ENCODE measurements at places on chromosomes 5 and 9.

DNA sequence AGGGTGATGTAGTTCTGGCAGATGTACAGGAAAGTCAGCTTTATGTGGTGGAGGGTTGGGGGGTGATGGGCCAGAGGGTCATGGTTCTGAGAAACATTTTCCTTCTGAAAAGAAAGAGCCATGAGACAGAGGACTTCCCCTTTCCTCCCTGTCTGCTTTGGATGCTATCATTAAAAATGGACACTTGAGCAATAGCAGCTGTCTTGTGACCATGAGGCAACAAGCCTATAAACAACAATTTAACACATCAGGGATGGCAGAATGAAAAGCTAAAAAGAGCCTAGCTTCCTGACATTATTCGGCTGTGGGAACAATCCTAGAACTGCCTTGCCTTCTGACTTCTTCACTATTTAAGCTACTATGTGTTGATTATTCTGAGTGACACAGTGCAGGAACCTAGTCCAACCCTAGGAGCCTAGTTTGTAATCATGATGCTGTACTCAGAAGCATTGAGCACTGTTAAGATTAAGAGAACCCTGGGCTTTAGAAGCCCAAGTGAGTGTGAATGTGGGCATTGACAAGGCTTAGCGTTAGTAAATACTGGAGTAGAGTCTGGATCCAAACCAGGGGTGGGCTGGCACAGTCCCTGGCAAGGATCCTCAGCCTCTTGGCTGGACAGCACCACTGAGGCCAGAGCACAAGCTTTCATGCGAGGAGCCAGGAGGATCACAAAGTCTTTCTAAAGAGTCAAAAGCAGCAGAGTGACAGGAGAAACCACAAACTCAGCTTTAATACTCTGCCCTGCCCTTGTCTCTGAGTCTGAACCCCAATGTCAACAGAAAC lies 178.5 kb upstream of the EGFLAM start:
- DNase-seq, result no peak

DNA sequence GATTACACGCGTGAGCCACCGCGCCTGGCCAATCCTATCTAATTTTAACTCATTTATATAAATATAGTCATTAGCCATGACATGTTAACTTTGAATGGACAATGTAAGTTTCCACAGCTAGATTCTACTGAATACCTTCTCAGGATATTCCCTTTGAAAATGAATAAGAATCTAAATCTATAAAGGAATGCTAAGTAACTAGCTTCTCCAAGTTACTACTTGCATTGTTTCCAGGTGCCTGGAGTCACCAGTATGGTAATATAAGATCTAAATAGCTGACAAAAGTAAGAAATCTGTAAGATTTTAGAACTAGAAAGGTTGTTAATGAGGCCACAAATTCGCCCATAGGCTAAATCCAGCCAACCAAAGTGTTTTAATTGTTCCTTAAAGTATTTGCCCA lies 189.1 kb upstream of the SLC12A2 start:
- DNase-seq, result no peak

DNA sequence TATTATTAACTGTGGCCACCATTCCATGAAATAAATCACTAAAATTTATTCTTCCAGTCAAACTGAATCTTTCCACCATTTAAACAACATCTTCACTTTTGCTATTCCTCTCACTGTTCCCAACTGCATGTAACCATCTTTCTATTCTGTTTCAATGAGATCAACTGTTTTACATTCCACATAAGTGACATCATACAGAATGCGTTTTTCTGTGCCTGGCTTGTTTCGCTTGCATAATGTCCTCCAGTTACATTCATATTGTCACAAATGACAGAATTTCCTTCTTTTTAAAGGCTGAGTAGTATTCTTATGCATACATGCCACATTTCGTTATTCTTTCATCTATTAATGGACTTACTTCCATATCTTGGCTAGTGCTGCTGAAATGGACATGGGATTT lies 738.2 kb downstream of the SEMA5A start:
- no peak for DNase-seq

DNA sequence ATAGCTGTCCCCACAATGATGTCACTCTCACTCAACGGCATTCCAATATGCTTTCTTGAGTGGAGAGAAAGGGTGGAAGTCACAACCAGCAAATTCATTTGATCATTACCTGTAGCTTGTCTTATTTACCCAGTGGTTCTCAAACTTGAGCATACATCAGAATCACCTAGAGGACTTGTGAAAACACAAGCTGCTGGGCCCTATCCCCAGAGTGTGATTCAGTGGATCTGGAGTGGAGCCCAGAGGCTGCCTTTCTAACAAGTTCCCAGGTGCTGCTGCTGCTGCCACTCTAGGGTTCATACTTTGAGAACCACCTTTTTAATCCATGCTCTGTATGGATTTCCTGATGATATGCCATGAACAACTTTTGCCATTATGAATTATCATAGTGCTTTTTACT lies 94.7 kb downstream of the KLHL3 start:
- DNase-seq, result no peak

- DNase-seq, result no peak
Observed at GRCh38 chr9:88502552-88503034, 32.4 kb upstream of the NXNL2 start.

GRCh38 chr9:69985971-69986370 lies 57.7 kb upstream of the MAMDC2 start:
- no peak for DNase-seq

DNA sequence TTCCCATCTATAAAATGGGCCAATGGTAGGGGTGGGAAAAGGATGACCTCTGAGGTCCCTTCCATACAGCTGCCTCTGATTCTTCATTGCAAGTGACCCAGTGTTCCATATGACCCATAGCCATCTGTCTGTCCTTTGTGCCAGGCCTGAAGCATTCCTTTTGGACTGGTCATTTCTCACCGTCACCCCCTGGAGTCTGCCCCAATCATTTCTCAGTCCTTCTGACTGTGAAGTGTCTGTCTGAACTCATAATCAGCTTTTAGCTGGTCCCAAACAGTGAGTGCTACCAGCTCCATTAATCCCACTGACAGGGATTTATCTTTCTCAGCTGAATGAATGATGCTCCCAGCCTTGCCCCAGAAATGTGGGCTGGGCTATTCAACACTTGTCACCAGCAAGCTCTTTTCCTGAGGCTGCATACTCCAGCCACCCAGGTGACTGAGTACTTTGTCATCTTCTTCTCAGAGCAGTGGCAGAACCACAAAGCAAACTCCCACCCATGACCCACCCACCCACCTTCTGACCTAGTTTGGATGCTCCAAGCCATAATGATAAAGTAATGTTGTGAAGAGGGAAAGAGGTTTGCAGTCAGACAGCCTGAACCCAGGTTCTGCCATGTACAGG lies 37.4 kb downstream of the KCNIP1 start:
- DNase-seq, result no peak

DNA sequence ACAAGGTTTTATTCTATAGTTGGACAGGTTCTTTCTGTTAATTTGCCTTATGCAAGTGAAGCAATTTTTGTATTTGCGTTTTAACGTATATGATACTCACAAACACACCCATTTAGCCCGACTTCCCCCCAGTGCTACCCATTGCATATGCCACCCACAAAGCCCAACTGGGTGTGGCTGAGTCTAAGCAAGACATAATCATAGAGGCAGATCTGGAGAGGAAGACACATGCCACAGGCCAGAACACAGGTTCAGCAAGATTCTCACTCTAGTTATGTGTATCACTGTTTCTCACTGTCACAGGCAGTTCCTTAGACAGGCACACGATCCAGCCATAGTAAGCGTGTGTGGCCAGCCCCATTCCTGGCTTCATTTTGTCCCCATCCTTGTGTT lies 29.0 kb upstream of the PUM3 start:
- no peak for DNase-seq

GRCh38 chr9:33381231-33381791 lies 21.1 kb downstream of the AQP7 start:
- no peak for DNase-seq

- no peak for DNase-seq
Observed at GRCh38 chr9:128323791-128324190, 1.2 kb downstream of the COQ4 start.

DNA sequence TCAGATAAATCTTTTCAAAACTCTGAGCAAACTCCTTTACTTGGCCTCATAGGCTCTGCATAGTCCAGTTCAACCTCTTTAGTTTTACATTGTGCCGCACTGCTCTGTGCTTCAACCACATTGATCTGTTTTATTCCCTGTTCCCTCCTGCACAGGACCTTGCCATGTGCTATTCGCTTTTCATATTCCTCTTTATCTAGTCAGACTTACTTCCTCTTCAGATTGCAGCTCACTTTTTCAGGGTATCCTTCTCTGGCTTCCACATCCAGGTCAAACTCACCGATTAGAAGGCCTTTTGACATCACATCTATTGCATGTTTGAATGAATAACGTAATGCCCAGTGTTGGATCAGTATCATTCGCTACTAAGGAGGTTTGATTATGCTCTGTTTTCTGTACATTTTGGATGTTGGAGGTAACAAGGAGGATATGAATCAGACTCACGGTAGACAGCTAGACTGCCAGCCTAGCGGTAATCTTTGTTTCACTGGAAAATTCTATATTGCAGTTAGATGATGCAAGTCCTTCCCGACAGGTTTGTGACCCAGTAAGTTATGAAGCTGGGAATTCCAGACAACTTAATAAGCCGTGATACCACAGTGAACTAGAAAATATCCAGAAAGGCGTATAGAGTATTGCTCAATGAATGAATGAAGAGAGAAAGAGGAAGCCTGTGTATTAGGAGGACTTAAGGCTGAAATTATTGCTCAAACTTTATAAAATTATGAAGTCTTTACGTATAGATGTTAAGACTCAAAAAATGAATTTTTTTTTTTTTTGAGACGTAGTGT lies 65.7 kb downstream of the IQGAP2 start:
- DNase-seq, result no peak

- no peak for DNase-seq
Observed at GRCh38 chr9:128077847-128078503, 9.9 kb downstream of the SLC25A25 start.

DNA sequence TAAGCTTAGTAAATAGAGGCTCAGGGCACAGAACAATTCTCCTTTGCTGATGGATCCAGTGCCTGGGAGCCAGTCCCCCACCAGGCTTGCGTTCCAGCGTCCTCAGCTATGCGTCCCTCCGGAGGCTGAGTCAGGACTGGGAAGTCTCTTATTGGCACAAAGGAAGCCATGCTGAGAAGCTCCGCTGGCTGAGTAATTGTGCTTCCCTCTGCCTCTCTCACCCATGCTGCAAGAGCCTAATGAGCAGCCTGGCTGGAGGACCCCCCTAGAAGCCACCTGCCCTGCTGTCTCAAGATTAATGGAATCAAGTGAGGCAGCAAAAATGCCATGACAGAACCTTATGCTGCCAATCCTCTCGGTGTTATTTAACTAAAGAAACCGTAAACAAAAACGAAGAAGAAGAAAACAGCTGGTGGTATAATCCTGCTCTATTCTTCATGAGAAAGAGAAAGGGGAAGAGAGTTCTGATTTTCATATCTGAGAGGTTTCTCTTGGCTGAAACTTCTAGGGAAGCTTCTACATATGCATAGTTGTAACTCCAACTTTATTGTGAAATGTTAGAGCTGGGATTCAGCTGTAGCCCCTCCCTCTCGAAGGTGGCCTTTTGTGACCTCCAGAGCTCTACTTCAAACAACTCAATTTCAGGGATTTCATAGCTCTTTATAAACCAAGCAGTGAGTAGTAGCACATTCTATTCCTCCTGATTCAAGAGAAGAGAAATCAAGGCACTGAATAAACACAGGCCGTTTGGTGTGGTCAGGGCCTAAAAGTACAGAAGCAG lies 185.4 kb upstream of the SEMA6A start:
- no peak for DNase-seq

DNA sequence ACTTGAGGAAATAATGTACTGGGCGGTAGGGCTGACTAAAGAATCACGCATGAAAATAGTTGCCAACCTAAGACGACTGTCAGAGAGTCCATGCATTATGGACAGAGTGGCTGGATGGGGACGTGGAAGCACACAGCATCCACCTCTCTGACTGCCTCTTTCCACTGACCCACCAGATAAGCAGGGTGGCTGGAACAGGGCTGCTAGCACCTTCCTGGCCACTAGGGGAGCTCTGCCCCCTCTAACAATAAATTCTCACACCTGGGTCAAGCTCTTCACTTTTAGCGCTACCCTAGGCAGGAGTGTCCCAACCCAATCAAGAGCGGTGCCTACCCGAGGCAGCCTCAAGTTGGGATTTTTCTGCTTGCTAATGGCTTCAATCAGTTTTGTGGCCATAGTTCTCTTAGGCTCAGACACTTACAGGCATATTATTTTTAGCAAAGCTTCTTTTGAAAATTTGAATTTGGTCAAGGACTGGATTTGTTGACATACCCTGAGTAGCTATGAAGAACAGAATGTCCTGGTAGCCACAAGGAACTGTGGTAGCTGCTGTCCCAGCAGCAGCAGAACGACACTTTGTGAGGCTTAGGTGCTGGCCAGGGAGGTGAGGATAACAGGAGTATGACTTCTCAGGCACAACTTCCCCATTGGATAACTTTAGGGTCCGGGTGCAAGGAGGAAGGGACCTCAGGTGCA lies 6.9 kb upstream of the TPM2 start:
- DNase-seq, result peak; percentile 60

DNA sequence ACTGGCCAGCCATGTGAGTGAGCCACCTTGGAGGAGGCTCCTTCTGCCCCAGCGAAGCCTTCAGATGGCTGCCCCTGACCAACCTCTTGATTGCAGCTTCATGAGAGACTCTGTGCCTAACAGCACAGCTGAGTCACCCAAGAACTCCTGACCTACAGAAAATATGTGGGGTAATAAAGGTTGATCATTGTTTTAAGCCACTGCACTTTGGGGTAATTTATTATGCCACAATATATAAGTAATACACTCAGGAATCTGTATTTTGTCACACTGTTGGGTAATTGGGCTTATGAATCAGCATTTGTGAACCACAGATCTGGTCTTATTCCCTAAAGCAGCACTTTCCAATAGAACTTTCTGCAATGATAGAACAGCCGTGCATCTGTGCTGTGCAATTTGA lies 24.4 kb upstream of the VDAC1 start:
- no peak for DNase-seq

DNA sequence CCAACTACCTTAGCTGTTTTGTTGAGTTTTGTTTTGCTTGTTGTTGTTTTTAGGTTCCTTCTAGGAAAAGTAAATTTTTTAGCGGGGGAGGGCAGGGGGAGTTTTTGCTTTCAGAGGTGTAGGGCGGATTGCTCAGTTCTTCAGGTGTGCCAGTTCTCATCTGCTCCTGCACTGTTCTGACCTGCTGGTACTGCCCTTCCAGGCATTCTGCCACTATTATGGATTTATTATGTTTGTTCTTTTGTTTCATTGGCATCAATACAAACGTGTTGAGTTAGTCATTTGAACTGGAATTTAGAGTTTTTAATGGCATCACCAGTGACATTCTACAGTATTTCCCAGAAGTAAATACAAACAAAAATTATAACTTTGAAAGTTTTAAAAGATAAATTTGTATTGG lies 26.0 kb downstream of the ERCC6L2 start:
- DNase-seq, result no peak

Data from GM18507 (cell line).